Right ventricle myocardium superior (tissue), 1 donor: ENCODE measurements at places on chromosomes 12 and 14. TPM values are rescaled to one million over a fixed set of nuclear protein-coding genes. Genes with fewer than 3 reads are reported as not detected.

- no peak for DNase-seq
Observed at GRCh38 chr12:129610601-129611120, 293.2 kb downstream of the TMEM132D start.

DNA sequence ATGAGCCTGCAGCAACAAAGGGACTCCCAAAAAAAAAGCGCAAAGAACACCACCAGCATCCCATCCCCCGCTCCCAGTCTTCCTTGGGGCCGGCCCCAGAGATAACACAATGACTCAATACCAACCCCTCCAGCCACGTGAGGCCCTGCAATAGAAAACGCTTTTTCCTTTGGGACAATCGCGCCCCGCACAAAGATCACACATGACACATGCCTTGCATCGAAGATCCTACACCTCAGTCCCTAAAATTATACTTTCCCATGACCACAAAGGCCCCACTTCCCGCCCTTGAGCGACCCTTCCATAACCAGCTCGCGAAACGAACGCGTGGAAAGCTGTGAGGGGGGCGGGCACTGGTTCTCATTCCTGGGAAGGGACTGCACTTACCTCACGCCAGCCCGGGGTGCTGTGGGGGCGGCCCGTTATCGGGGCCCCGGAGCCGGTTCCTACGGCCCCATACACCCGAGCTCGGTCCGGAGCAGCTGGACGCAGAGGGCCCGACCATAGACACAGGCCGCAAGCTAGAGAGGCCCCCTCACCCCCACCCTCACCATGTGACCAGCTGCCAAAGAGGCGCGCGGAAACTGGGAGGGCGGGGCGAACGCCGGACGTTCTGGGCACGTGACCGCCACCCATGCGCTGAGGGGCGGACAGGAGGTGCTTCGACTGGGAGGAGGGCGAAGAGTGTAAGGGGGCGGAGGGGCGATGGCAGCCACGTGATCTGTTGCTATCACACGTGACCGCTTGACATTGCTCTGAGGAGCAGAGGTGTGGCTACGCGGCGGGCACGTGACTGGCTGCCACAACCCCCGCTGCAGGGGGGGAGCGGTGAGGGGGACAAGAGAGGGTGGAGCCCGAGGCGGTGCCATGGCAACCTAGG is at the start of gene CDK4:
Gene CDK4 (minus strand): TSS at position 523 of the 880 bp plus-strand sequence. CDS start 593 bp downstream, outside the sequence.
- DNase-seq, result peak; percentile 100

DNA sequence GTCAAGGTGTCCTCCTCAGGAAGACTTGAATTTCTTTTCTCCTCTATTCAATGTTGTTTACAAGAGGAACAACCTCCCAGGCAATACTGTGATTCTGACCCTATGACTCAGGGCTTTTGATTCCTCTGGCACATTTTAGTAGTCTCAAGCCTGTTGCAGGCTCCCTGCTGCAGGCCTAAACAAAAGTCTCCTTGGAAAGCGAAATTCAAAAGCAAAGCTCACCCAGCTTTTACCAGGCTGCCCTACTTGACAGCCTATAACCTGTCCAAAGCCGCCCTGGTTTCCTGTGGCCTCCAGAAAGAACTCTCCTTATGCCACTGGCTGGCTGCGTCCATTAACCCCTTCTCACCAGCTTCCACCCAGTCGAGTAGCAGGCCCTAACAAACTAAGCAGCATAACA is 11.6 kb downstream of the FGD6 start:
- DNase-seq, result no peak

DNA sequence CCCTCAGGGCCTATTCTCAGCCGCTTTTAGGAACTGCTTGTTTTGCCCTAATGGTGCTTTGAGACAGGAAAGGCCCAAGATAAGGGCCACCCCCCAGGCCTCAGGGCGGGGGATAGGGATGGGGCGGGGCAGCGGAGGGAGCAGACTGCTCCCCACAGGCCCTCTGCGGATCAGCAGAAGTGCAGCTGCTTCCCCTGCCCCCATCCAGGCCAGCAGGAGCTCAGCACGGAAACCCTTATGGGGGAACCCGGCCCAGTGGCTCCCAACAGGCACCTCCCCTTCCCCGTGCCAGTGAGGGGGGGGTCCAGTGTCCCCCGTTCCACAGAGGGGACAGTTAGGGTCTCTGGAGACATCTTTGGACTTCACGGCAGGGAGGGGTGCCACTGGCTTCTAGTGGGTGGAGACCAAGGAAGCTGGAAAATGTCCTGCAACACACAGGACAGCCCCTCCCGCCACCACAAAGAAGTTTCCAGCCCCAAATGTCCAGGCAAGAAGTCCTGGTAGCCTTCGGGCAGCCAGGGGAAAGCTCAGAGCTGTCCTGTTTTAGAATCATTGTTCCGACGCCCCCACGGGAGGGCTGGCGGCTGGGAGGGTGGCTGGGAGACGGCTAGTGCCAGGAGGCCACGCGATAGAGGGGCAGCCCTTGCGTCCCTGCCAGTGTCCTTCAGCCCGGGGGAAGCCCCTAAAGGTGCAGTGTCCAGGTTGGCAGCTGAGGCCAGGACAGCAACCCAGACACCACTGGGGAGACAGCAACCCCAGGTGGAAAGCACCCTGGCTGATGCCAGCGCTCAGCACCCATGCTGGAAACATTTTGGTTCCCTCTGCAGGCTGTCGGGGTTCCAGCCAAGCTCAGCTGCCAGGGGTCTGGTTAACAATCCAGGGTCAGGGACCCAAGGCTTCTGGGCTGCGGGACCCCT is 10.4 kb upstream of the GPR132 start:
- DNase-seq, result peak; percentile 85

Gene CLEC9A
- not detected for total RNA-seq

DNA sequence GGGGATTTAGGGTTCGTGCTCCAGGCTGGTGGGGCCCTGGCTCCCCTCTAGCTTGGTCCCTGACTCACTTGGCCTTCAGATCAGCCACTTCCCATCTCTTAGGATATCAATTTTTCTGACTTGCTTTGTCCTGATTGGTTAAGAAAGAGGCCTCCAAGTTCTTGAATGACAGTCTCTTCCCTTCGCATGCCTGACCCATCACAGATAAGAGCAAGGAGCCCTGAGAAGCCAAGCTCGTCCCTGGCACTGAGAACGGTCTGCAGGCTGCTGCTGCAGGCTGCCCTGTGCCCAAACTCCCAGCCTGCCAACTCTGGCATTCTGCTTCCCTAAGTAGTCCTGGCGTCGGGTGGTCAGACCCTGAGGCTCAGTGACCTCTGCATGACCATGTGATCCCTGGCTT is 794 bp upstream of the LRTM2 start:
- DNase-seq, result no peak

- DNase-seq, result no peak
Observed at GRCh38 chr12:22321638-22322037, 12.9 kb downstream of the ST8SIA1 start.

Gene NOXRED1
- not detected for total RNA-seq

Gene BDKRB2
- total RNA-seq, result 1.2 TPM

GRCh38 chr14:55387121-55387520 is 24.5 kb downstream of the ATG14 start:
- no peak for DNase-seq

- no peak for DNase-seq
Observed at GRCh38 chr12:116556964-116557698, 2.0 kb upstream of the MAP1LC3B2 start.

Gene R3HDM2
- total RNA-seq, result 48.9 TPM

DNA sequence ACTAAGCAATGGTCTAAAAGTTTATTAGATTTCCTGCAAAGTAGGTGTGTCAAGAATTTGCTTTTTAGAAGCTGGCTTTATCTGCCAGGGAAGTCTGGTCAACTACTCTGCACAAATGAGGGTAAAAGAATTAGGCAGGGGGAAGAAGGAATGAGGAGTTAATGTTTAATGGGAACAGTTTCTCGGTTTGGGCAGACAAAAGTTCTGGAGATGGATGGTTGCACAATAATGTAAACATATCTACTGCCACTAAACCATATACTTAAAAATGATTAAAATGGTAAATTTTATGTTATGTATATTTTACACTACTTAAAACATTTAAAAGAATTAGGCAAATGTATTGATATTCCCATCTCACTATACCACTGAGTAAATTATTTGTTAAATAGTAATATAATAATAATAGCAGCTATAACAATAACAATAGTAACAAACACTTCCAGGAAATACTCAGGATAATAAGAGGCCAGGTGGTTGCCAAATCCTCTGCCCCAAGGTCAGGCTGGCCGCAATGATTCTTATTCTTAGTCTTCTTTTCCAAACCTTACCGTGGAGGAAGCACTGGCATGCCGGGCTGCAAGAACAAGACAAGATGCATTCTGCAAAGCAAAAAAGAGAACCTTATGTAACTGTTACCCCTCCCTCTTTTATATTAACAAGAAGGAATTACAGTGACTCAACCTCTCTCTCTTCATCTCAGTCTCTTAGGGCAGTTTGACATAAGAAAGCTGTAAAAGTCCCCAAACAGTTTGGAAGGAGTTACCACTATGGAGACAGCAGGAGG is 13.9 kb downstream of the CS start:
- no peak for DNase-seq

DNA sequence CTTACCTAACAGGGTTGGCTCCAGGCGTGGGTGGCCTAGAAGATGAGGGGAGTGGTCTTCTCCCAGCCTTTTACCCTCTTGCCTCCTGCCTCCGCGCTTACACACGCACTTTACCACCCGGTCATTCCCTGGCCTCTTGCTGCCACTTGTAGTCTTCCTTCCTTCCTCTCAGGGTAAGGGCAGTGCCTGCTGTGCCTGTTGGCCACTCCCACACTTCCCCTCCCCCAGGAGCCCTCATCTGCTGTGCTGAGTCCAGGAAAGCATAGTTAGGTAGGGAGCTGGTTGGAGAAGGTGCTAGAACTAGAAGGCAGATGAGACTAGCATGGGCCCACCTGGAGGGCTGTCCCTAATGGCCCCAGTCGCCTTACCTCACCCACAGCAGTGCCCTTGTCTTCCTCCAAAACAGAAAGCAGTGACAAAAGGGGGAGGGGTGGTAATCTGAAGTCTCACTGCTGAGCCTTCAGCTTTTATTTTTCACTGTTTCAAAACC is 54.3 kb upstream of the SRSF5 start:
- DNase-seq, result peak; percentile 73

Gene SYCP3
- total RNA-seq, result not detected

Gene KCNC2
- total RNA-seq, result not detected

GRCh38 chr12:44247588-44247987 is 411.7 kb downstream of the TMEM117 start:
- DNase-seq, result no peak
